ENCODE measurements at places on chromosomes 16 and 17.

DNA sequence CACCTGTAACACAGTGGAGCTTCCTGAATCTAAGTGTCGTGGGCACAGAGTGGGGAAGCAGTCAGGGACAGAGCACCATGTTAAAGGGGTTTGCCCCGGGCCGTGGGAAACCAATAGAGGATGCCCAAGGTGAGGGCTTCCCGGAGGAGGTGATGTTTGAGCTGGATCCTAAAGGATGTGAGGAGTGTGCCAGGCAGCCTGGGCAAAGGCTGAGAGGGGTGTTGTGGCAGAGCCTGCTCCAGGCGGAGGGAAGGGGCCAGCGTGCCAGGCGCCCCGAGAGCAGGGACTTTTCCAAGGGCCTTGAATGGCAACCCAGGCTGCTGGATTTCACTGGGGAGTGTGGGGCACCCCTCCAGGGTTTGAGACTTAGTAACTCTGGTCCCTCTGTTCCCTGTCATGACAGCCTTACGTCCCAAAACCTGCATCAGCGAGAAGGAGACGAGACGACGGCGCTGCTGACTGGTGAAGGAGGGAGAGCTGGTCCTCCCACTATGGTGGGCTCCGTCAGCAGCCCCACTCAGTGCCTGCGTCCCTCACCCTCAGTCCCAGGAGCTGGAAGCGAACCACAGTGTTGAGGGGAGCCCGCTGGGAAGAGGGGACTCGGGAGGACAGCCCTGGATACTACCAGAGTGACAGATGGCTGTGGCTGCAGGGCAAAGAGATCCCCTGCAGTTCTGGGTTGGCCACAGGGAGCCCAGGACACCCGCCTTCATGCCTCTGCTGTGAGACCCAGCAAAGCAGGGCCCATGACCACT lies 228.4 kb downstream of the KATNIP start:
- no peak for DNase-seq

GRCh38 chr16:29987371-29988085 lies 7.9 kb downstream of the HIRIP3 start:
- DNase-seq = no peak

- no peak for DNase-seq
Measured at GRCh38 chr17:72982680-72983079, 109.8 kb downstream of the SLC39A11 start.

DNA sequence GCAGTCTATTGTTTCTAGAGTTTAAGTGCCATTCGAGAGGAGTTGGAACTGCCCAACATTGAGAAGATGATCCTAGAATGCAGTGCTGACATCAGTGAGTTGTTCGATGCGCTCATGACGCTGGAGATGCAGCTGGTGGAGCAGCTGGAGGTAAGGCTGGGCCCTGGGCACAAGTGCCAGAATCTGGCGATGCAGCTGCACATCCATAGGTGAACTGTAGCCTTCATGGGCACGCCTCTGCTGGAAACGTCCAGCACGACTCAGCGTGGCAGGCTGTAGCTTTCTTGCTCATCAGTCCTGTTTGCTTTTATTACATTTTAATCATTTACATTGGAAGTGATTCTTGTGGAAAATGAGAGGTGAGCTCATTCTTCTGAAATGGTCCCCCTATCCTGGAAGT lies 31.7 kb downstream of the DRC3 start:
- DNase-seq = no peak
